Urinary bladder (tissue), 4 donors: ENCODE measurements at places on chromosomes 6 and 20. TPM values are rescaled to one million over a fixed set of nuclear protein-coding genes. Genes with fewer than 3 reads are reported as not detected.

DNA sequence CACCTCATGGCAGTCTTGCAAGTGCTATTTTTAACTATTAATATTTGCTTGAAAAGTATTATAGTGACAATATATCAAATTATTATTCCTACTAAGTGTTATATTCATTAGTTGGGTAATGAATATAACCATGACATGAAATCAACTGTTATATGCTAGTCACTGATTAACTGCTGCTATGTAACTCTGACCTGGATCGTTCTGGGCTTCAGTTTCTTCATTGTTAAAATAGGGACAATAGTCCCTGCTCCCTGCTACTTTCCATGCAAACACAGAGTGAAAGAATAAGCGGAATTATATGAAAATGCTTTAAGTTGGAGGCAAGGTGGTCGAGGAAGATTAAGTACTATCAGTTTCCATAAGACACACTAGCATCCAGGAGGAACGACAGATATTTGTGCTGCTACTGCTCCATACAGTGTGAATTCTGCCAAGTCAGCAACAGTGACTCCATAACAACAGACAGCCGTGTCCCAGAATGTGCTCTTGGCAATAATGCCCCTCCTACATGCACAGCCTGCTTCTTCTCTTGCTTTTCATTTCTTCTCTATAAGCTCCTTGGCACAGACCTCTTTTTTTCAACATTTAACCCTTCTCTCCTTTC is 107.2 kb downstream of the CHD6 start:
- no peak for DNase-seq

Gene SAMD10
- total RNA-seq: 1.8 TPM

GRCh38 chr20:51766994-51767866 is 960 bp downstream of the ATP9A start:
- no peak for DNase-seq

DNA sequence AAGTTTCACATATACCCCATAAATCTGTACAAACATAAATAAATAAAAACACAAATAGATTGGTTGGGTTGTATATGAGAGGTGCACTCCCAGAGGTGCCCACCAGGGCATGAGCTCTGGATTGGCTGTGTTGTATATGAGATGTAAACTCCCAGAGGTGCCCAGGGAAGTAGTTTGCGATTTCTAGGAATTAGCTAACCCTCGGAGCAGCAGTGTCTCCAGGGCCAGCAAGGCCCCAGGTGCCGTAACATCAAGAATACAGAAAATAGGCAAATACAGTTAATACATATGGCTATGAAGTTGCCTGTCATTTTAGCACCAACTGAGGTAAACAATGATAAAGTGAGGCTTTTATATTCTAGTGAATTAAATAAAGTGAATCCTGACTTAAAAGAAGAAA is 5.4 kb upstream of the GINM1 start:
- DNase-seq: no peak

Gene L3MBTL3
- 15.1 TPM for total RNA-seq

DNA sequence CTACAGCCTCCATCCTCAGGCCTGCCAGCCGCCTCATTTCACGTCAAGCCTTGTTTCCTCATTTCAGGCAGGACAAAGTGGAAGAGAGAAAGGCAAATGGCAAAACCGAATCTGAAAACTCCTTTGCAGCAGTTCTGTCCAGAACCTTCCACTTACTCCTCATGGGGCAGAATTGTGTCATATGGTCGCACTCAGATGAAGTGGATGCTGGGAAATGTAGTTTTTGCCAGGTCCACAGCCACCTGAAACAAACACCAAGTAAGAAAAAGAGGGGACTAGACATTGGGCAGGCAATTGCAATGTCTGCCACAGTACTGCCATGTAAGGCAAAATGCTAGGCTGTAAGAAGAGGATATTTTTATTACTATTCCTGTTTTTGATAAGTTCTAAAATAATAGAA is 44.9 kb downstream of the ISM1 start:
- DNase-seq: no peak

DNA sequence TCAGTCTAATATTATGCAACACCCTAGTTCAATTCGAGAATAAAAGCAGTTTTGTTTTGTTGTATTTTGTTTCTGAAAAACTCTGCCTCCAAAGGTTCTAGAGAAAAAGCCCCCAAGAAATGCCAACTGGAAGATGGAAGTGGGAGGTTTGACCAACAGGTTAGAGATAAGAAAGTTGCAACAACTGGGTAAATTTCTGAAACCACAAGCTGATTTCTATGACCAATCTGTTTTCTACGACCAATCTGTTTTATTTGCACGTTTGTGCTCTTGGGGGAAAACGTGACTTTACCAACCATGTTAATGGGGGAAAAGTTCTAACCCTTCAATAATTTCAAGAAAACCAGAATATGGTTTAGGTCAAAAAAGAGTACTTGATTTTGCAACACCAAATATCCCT is 173.2 kb downstream of the PDE7B start:
- no peak for DNase-seq

GRCh38 chr20:22525069-22525820 is 59.1 kb downstream of the FOXA2 start:
- DNase-seq: no peak

DNA sequence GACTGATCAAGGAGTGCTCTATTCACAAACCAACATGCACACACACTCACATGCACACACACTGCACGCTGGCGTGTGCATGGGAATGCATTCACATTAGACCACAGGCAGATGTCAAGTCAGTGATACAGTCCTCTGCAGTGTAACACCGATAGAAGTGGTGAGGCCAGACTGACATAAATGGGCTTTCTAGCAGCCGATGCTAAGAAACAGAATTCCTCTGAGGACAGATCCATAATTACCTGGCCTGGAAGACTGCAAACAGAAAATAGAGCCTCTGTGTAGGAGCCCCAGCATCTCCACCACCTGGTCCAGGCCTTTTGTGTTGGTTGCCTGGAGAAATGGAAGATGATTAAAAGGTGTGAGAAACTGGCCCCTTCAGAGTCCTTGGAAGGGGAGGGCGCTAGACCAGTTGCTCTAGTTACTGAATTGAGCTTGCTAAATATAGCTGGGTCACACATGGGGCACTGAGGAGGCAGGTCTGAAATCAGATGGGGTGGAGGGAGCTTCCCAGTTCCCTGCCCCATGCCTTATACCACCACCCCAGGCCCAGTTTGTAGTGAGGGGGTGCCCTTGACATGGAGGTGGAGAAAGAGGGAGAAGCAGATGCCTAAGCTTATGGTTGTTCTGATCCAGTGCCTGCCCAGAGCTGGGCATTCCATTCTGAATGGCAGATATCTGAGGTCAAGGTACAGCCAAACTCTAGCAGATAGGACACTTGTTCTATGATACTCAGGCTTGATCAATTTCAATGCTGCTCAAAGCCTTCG is 233.8 kb downstream of the LRFN2 start:
- no peak for DNase-seq

GRCh38 chr6:39128832-39129231 is 13.8 kb upstream of the SAYSD1 start:
- DNase-seq: no peak

Gene CENPB
- total RNA-seq: 36.9 TPM

Gene DNAH8
- total RNA-seq: 1.5 TPM

DNA sequence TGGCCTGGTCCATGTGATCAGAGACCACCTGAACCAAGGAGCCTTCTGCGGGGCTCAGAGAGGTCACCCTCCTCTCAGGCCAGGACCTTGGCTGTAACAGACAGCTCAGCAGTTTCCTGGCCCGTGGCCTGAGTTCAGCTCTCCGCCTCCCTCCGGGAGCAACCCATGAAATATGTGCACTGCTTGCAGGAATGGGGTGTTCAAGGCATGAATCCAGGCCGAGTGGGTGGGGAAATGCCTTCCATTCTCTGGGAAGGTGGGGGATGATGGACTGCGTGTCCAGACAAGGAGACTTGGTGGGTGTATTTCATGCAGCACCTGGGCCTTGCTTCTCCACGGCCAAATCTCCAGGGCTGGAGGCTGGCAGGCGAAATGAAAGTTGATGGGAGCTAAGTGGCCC is 46.0 kb downstream of the SIRPA start:
- DNase-seq: no peak

DNA sequence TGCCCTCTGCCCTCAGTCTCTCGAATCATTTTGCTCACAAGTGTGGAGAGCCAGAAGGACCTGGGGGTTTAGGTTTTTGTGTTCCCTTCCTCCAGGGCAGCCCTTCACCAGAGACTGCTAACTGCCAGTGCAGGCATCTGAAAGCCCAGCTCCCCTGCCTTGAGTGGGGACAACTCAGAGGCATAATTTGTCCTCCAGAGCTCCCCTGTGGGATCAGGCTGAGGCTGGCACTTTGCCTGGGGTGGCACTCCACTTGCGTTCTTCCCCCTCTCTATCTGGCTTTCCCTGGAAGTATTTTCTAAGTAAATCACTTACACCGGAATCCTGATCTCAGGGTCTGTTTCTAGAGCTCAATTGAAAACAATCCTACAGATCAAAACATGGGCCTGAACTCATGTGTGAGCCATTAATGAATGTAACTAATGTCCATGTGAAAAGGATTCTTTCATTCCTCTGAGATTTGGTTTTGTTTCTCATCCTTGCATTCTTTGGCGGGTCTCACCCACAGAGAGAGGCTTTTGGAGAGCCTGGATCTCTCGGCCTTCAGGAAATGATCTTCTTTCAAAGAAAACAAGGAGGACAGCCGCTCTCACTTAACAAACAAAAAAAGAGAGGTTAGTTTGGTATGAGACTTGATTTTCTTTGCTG is 125.7 kb upstream of the RIPOR2 start:
- DNase-seq: no peak

DNA sequence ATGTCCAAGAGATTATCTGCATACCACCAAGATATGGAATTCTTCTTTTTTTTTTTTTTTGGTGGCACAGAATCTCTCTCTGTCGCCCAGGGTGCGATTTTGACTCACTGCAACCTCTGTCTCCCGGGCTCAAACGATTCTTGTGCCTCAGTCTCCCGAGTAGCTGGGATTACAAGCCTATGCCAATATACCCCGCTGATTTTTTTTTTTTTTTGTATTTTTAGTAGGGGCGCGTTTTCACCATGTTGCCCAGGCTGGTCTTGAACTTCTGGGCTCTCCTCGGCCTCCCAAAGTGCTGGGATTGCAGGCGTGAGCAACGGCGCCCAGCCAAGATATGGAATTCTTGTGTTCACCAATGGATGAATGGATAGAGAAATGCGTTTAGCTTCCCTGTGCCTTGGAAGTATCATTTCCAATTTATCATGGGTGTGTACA is 31.0 kb downstream of the POM121L2 start:
- no peak for DNase-seq

- no peak for DNase-seq
These were observed at the start of gene MOXD1 for GRCh38 chr6:132400883-132401617. Gene MOXD1 (minus strand): TSS chr6:132401475. CDS start chr6:132401426, 49 bp downstream.

Gene MYH7B
- total RNA-seq: 4.3 TPM

DNA sequence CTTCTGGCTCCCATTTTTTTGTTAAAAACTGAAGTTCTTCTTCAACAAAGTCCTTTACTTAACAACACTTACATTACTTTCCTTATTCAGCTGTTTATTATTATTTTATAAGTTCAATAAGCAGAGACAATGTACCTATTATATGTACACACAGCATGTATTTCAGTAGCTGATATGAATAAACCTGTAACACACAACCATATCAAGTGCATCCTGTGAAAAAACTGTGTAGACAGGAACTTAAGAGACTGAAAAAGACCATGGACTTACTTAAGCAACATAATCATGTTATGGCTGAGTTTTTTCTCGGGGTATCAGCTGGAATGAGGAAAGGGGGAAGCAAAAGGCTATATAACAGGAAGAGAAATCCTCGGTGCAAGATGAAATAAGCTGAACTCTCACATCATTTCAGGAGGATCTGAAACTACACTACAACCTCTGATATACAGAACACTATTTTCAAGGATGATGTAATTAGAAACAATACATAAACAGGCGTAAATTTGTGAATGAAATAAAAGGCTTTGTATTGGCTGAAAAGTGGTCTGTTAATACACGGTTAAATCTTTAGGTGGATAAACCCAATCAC is 70.9 kb downstream of the REV3L start:
- DNase-seq: no peak

Gene ENPP5
- total RNA-seq: 5.2 TPM

Gene BEND6
- total RNA-seq: 12.8 TPM

DNA sequence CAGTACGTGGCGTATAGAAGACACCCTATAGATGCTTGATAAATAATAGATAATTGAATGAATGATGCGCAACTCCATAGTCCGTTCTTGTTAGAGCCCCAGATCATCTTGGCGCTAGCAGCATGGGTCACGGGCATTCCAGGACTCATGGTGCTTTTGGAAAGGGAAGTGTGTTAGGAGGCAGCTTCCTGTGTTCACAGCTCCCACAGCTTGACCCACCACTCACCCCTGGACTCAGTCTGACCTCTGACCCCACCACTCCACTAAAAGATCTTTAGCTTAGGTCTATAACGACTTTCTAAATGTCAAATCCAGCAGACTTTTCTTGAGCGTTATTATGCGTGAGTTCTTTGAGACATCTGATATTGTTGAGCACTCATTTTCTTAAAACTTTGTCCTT is 35.8 kb upstream of the KIF16B start:
- DNase-seq: no peak

Gene PNPLA1
- not detected for total RNA-seq

Gene DNMT3B
- total RNA-seq: 2.4 TPM

DNA sequence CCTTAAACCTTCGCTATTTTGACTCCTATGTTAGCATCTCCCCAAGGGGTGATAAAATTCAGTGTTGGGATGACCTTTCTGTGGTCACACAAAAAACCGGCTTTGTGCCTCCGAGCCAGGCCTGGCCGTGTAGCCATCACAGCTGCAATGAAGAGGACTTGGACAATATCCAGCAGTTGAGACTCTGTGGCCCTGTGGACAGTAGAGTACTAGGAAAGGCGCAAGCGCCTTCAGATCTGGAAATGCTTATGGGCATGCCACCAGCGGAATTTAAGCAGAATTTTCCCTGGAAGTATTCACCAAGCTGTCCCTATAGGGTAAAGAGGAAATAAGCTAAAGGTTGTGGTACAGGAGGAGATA is 63.3 kb upstream of the SLC2A12 start:
- DNase-seq: no peak

DNA sequence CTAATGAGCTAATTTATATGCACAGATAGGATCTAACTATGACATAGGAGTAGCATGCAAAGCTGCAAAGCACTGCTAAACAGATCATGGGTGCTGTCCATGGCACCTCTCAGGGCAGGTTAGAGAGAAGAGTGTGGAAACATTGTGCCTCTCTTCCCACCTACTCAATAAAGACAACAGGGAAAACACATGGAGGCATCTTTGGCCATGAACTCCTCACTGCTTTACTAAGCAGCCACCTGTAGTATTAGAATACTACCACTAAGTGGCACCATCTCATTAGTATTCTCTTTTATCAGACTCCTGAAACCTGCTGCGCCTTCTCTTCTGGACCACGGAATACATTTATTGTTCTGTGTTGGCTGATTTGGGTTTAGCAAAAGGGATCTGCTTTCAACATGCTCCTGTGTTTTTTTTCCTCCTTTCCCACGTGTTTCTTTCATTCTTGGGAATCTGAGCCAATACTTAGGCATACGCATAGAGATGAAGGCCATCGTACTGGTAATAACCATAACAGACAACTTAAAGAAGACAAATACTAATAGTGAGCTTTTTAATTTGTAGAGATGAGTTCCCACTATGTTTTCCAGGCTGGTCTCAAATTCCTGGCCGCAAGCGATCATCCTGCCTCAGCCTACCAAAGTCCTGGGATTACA is 9.4 kb upstream of the HDDC2 start:
- no peak for DNase-seq

Gene SAMD3
- 6.3 TPM for total RNA-seq

- DNase-seq: no peak
These were observed 118.2 kb downstream of the PRIM2 start for GRCh38 chr6:57435475-57436160.
